ENCODE measurements at places on chromosomes 16 and 17.

- no peak for DNase-seq
Measured at GRCh38 chr16:20811889-20812439, 5.6 kb downstream of the REXO5 start.

GRCh38 chr17:11082559-11082958, 158.5 kb upstream of the SHISA6 start:
- DNase-seq = no peak

DNA sequence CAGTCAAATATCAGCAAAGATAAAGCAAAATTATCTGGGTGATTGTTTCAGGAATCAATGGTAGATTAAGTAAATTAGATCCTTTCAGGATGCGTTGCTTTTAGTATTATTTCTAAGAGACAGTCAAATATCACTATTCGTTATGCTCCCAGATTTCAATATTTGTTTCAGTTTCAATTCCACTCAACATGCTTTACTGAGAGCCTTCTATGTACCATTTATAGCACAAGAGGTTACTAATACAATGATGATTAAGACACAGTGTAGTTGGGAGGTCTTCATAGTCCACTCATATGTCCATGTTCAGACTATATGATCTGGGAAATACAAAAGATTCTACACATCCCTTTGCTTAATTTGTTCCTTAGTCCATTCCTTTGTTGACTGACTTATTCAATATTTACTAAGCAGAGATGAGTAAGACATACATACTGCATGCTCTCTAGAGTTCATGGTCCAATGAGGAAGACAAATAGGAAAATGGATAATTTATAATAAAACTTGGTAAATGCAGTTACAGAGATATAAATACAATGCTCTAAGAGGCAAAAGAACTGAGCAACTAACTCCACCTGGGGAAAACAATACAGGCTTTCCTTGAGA, 88.2 kb upstream of the NOG start:
- DNase-seq = no peak

DNA sequence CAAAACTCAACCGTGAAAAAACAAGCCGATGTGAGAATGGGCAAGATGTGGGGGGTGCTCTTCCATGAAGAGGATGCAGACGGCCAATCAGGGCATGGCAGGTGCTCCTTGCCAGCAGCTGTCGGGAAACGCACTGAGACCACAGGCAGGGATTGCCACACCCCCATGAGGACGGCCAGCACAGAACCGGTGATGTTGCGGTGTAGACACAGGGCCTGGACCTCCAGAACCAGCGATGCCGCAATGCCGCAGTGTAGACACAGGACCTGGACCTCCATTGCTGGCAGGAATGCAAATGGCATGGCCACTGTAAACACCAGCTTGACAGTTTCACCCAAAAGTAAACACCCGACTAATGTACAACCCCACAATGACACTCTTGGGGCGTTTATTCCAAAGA, 164.9 kb downstream of the BANP start:
- no peak for DNase-seq

All from stimulated activated naive B cell treated with anti-CD40 and anti-IgM and Interleukin-4, amounts not matched to agents 10 μg/mL and 1 μg/mL and 100 μg/mL, for 72 hours (primary cell).